ENCODE measurements at places on chromosomes 12 and 14.

- no peak for DNase-seq
These were observed 466.1 kb upstream of the NOVA1 start for GRCh38 chr14:27063959-27064358.

DNA sequence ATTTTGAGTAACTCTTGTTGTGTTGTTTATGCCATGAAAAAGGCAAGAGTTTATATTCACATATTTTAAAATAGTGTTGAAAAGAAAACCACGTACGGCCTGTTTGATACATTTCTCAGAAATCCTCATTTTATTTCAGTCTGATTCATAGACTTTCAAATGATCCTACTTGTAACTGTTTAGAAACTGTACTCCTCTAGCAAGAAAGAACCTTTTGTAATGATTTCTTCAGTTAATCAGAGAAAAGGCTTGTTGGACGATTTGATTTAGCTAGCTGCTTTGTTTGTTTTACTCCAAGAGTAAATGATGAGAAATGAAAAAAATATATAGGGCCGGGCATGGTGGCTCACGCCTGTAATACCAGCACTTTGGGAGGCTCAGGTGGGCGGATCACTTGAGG lies 17.2 kb downstream of the FBXO34 start:
- no peak for DNase-seq

- no peak for DNase-seq
These were observed 168.3 kb downstream of the DUSP6 start for GRCh38 chr12:89183985-89184435.

- no peak for DNase-seq
These were observed 16.3 kb downstream of the GXYLT1 start for GRCh38 chr12:42128327-42128726.

DNA sequence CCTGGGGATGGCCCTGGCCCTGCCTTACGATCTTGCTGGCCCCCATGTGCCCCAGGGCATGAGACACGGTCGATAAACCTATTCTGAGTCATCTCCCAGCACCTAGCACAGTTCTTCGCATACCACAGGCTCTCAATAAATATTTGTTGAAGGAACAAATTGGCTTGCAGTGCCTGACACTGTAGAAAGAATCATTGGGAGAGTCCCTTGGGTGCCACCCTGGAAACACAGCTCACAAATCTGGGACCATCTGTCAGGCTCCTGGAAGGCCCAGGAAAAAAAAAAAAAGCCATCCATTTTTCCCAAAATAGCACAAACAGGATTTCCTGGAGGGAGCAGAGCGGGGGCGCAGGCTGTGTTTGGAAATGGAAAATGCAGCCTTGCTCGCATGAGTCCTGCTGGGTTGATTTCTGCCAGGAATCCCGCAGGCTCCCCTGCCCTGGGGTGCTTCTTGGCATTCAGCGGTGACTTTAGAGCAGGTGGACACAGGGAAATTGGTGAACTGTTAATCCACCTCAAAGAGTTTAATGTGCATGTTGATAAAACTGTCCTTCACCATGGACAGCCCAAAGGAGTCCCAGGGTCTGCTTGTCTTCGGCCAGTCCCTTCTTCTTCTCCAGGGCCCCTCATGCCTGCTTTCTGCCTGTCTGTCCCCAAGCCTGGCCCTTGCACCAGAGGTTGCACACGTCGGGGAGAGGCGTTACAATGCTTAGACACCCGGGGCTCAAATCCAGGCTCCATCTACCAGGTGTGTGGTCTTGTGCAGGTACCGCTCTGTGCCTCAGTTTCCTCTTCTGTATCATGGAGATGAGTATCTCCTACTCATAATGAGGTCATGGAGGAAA lies 106.1 kb upstream of the RFLNA start:
- no peak for DNase-seq

GRCh38 chr12:28536088-28536487 lies 345.8 kb downstream of the CCDC91 start:
- no peak for DNase-seq

- DNase-seq: no peak
These were observed 52.9 kb downstream of the PPP4R4 start for GRCh38 chr14:94227029-94227428.

GRCh38 chr14:81435391-81436295 lies 35.5 kb upstream of the STON2 start:
- peak; percentile 31 for DNase-seq

GRCh38 chr14:89114109-89114508 lies 289.7 kb downstream of the TTC8 start:
- DNase-seq: no peak

DNA sequence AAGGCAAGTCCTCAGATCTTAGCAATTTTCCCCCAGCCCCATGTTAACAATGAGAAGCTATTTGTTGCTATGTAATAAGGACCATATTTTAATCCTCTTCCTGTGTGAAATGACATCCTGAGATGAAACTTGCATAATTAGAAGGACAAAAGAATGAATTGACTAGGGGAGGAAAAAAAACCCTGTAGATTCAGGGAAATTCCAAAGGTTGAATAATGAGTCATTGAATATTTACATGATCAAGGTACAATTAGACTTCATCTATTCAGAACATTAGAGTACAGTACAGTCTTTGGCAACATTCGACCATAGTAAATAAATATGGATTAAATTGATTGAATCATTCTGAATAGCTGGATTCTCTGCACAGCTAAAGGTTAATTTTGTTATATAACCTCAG lies 9.4 kb downstream of the MYBPC1 start:
- no peak for DNase-seq

- DNase-seq: no peak
These were observed 107.6 kb downstream of the RFLNA start for GRCh38 chr12:124402248-124403066.

- DNase-seq: no peak
These were observed 6.3 kb downstream of the DDX55 start for GRCh38 chr12:123608182-123608581.

DNA sequence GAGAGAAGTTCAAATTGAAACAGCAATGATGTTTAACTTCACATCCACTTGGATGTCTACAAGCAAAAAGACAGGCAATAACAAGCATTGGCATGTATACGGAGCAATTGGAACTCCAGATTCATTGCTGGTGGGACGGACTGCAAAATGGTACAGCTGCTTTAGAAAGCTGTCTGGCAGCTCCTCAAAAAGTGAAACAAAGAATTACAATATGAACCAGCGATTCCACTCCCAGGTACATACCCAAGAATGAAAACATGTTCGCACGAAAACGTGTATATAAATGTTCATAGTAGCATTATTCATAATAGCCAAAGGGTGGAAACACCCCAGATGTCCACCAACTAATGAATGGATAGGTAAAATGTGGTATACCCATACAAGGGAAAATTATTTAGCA lies 125.7 kb downstream of the HMGA2 start:
- no peak for DNase-seq

All from 8988T (cell line).